WTC11 (cell line): ENCODE measurements at places on chromosomes 1 and 21.

DNA sequence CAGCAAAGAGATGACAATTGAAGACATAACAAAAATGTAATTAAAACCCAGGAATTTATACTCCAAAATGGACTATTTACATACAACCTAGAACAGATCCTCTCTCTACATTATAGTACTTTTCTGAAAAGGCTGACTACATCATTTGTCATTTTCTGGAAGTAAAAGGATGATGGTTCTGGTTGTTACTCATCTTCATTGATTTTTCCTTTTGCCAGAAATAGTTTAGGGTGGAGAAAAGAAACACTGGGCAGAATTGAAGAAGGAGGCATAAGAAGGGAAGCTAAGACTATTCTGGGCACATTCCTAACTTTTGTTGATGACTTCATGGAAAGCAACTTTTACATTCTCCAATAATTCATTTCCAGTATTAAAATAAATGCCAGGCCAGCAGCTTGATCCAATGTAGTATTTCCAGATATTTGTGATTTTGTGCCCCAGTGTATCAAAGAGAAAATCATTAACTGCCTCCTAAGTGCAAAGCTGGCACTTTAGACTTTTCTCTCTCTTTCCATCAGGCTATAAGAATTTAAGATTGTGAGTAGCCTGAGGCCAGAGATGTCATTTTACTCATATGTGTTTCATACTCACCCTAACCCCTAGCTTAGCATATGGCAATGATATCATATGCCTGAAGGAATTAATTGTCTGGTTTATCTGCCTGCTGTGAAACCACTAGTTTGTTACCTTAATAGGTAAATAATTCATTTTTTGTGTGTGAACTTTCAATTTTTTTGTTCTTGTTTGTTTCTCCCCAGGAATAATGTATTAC is 369.5 kb upstream of the LYPLAL1 start:
- DNase-seq: no peak

- DNase-seq: no peak
Observed at GRCh38 chr1:174791863-174792262, 207.9 kb upstream of the CACYBP start.

DNA sequence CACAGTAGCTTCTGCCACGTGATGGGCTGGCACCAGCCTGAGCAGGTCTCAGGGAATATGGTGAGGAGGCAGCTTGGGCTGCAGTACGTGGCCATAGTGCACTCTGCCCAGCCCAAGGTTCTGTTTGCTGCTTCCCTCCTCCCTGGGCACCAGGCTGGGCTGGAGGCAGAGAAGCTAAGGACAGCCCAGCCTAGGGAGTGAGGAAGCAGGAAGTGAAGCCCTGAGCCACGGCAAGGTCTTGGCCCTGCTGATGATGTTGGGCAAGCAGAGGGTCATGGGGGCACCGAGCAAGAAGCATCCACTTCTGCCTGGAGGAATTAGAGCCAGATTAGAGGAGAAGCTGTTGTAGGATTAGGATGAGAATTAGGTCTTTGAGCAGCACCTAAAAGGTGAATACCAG is 326.7 kb upstream of the VAMP3 start:
- no peak for DNase-seq

DNA sequence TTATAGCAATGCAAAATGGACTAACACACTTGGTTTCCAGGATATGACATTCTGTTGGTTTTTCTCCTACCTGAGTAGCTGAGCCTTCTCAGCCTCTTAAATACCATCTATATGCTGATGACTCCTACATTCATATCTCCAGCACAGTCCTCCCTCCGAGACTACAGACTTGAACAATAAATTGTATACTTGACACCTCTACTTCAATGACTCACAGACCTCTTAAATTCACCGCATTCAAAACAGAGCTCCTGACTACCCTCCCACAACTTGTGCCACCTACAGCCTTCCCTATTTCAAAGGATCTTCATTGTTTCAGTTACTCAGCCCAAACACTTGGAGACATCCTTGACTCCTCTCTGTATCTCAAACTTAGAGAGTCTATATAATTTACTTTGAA is 66.8 kb upstream of the ASB17 start:
- no peak for DNase-seq

DNA sequence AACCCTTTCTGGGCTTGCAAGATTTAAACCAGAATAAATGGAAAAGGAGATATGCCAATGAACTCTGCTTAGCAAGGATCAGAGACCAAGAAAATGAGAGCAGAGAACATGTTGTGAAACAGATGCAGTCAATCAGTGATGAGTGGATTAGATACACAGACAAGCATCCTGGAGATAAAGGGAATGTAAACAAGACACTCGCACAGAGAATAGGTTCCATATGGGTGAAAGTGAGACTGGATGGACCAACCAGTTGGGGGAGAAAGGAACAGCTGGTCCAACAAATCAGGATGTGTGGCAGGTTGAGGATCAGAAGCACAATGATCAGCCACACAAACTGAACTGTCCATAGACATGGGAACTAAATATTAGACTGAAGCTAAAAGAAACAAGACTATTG is 338.2 kb downstream of the ASTN1 start:
- DNase-seq: no peak

DNA sequence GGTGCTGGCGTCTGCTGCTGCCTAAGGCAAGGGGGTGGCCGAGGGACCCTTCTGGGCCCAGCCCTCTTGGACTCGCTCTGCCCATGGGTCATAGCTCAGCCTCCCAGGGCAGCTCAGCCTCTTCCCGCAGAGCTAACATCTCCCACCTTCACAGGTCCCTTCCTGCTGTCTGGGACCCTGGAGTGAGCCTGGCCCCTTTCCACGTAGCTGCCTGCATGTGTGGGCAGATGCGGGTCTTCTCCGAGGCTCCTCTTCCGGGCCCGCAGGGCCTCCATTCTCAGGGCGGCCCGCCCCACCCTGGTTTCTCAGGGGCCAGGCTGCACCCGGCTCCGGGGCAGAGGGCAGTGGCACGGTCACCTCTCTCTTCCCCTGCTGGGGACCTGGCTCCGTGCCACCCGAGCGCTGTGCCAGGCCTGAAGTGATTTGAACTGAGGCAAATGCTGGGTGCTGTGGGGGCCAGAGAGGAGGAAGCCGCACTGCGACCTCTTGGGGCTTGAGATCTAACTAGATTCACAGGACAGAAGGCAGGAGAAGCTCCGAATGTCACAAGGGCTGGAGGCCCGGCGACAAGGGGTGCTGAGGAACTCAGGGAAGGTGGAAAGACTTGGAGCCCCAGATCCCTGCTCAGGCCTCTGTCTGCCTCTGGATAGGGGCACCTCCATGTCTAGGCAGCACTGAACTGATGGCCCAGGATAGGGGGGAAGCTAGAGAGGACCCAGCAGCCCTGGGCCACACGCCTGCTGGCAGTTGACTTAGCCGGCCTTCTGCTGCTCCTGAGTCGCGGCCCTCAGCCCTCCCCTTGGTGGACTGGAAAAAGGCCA is 40.7 kb downstream of the COQ8A start:
- no peak for DNase-seq

DNA sequence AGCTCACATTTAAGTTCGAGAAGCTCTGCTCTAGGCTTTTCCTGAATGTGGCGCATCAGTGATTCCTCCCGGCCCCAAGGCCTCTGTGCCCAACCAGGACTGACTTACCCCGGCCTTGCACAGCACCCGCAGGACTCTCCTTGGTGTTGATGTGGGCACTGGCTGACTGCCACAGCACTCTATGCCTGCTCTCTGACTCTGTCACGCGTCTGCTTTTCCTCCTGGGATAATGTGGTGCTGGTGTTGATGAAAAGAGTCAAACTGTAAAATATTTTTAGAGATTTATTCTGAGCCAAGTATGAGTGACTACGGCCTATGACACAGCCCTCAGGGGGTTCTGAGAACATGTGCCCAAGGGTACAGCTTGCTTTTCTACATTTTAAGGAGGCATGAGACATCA is 15.5 kb upstream of the SLC2A5 start:
- no peak for DNase-seq

DNA sequence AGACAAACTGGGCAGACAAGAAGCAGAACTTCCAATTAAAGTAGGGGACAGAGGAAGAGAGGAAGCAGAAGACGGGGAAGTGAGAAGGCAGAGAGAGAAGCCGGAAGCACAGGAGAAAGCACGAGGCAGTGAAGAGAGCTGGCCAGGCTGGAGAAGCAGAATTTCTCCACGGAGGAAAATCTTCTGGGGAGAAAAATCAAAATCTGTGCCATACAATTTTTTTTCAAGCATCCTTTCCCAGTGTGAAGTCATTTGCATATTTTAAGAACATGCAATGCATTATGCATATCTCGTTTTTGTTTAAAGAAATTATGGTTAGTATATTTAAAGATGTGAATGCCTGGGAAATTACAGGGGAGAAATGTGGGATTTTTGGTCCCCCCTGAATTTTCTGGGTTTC is 7.3 kb upstream of the CAMK2N1 start:
- no peak for DNase-seq

GRCh38 chr1:233238884-233239431 is 56.6 kb downstream of the PCNX2 start:
- no peak for DNase-seq

DNA sequence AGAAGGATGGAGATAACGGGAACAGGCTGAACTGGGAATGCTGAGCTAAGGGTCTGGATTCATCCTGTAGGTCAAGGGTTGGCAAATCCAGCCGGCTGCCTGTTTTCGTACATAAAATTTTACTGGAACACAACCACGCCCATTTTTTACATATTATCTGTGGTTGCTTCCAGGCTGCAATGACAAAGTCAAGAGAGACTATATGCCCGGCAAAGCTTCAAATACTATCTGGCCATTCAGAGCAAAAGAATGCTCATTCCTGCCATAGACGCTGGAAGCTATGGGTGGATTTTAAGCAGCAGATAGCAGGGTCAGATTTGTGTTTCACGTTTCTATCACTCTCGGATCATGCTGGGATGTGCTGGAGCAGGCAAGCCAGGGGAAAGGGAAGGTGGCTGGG is 137.9 kb upstream of the EDN2 start:
- no peak for DNase-seq

- peak; percentile 91 for DNase-seq
Observed at GRCh38 chr1:83860490-83861221, 138.3 kb downstream of the TTLL7 start.

GRCh38 chr1:111489604-111490003 is 13.8 kb downstream of the ADORA3 start:
- no peak for DNase-seq

DNA sequence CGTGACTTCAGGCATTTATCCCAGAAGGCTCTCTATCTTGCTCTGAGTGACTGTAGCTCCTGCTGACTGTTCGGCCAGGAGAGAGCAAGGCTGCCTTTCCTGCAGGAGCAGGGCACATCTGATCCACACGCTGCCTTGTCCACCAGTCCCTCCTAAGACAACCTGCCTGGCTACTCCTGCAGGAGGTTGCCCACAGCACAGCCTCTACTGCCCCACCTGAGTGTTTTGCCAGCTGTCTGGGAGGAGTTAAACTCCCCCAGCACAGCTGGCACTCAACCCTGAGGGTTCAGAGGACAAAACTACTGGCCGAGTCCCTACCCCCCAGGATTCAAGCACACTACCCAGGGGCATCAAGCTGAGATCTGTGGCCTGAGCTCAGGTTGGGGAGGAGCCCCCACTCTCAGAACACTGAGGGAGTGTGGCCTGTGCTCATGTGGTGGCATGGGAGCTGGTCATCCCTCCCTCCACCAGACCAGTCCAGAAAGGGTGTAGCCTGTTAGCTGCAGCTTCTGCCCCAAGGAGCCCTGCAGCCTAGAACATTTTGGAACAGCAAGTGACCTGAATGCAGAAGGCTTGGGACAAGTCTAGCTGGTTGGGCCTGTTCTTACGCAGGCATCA is 237.3 kb downstream of the SLC44A5 start:
- DNase-seq: no peak

GRCh38 chr1:233897325-233898162 is 6.9 kb upstream of the SLC35F3 start:
- no peak for DNase-seq

DNA sequence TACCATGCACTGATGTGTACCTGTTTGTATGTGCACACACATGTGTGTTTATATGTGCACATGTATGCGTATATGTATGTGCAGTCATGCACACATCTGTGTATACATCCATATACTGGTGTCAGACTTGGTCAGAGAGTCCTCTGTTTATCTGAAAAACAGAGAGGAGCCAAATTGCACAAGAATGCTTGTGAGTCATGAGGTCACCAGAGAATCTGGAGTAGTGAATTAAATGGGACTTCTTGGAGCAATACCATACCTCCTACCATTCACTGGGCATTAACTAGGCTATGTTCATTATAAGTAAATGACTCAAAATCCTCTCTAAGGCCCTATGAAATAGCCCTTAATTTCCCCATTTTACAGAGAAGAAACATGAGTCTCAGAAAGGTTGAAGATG is 272.1 kb upstream of the C1orf87 start:
- DNase-seq: no peak

- DNase-seq: no peak
Observed at GRCh38 chr1:82844911-82845827, 1044.4 kb downstream of the ADGRL2 start.

- DNase-seq: no peak
Observed at GRCh38 chr1:56451491-56451890, 127.9 kb downstream of the PLPP3 start.

DNA sequence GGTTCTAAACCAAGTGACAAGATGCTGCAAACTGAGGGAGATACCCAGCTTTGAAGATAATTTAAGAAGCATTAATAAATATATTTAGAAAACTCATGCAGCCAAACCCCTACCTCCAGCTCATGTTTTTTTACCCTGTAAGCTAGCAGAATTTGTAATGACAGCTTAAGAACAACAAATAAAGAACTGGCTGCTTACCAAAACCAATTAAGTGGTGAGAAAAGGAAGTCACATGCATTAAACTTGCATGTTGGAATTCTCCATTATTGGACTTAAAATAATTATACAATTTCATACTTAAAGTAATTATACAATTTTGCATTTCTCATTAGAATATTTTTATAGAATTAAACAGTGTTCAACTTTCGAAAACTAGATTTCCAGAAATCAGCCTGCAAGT is 75.6 kb upstream of the CNIH3 start:
- no peak for DNase-seq

GRCh38 chr1:212257157-212257556 is 28.1 kb upstream of the PPP2R5A start:
- DNase-seq: no peak

DNA sequence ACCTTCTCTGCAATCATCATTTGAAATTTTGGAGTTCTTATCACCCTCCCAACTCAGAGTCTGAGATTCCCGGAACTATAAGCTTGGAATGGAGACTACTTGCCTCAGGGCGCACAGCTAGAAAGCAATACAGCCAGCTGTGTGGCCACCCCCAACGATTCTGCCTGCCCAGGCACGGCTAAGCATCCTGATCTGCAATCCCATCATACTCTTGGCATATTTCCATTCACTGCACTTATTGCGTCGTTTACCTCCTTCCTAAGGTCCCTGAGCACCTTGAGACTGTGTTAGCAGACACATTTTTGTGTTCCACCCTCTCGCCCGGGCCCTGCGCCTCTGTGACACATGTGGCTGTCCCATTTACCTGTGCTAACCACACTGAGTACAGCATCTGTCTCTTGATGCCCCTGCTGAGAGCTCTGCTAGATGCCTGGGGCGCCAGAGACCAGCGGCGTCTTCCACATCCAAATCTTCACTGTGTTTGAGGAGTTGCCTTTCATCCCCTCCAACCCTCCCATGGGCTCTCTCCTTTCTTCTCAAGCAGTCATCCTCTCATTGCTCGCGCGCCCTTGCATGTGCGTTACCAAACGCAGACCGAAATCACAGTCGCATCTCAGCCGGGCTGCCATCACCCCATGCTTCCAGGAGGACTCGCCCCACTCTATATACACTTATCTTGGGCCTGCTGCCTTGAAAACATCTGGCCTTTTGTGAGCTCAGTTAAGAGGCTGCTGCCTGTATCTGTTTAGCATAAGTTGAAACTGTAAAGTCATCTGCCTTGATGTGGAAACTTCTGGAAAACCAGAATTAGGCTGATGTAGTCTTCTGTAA is 3.5 kb upstream of the CLDN19 start:
- no peak for DNase-seq

GRCh38 chr1:150992626-150993025 is 10.5 kb downstream of the ANXA9 start:
- DNase-seq: no peak
